ENCODE measurements at places on chromosomes 7 and 10. TPM values are rescaled to one million over a fixed set of nuclear protein-coding genes. Genes with fewer than 3 reads are reported as not detected.

DNA sequence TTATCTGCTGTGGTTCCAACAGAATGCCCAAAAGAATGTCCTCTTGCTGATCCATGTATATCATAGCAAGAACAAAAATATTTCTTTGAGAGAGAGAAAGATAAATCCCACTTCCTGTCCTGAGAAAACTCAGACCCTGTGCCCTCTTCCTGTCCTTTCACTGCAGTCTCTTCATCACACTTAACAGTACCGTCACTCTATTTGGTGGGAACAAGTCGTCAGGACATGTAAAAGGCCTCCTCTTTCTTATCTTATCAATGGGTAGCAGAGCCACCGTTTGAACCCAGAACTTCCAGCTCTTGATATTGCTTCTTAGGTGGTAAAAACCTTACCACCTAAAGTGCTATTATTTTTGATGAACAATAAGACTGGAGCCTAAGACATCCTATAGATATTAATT is 43.9 kb downstream of the CHRM2 start:
- H3K4me3 ChIP-seq, result no peak overlapping the region
- no peaks in the 10 kb centered on the region for H3K36me3 ChIP-seq
- H3K27me3 ChIP-seq, result peaks cover 2% of the 10 kb centered on the region
- no peaks in the 10 kb centered on the region for H3K4me1 ChIP-seq

GRCh38 chr10:35451151-35452016 is 115.1 kb downstream of the CCNY start:
- H3K4me3 ChIP-seq, result no peak overlapping the region
- no peak for DNase-seq
- no peak overlapping the region for H3K27ac ChIP-seq

DNA sequence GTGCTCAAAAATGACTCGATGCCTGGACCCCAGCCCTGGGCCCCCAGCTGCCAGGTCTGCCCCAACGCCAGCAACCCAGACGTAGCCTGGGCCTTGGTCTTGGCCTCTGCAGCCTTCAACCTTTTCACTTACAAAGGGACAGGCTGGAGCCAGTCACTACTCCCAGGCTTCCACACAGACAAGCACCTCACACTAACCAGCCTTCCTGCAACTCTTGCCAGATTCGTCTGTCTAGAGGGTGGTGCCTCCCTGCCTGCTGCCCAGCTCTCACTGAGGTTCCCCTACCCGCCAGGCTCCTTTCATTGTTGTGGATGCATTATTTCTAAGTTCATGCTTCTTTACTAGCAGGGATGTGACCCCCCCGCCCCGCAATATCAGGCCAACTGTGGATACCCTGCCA is 56.3 kb downstream of the NUDCD3 start:
- H3K4me1 ChIP-seq, result peaks cover 9% of the 10 kb centered on the region
- H3K36me3 ChIP-seq, result no peaks in the 10 kb centered on the region
- no peak overlapping the region for H3K27ac ChIP-seq

GRCh38 chr10:110408203-110408871 is 89.4 kb upstream of the DUSP5 start:
- H3K4me1 ChIP-seq, result peaks cover 10% of the 10 kb centered on the region
- H3K27ac ChIP-seq, result no peak overlapping the region
- peaks cover 2% of the 10 kb centered on the region for H3K27me3 ChIP-seq
- H3K36me3 ChIP-seq, result peaks cover 6% of the 10 kb centered on the region

The ADARB2 gene
- total RNA-seq, result 20.6 TPM
